Karpas-422 (cell line): ENCODE measurements at places on chromosomes 2 and 18. TPM values are rescaled to one million over a fixed set of nuclear protein-coding genes. Genes with fewer than 3 reads are reported as not detected.
A peak's percentile ranks its signal among the peaks of the same experiment; 100 is the strongest.

DNA sequence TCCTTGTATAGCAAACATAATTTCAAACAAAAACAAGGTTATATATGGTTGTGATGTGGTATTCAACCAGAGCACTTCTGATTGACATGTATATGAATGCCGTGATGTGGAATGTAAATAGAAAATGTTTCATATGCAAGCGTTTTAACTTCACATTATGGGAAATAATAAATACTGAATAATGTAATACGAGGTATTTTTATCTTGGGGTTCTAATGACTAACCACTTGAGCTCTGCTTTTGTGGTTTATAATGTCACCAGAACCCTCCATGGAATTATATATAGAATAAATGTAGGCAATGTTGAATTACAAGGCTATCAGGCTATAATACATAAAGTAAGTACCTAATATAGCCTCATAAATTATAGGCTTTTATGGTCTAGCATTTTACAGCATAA lies 72.4 kb downstream of the ZNF521 start:
- no peaks in the 10 kb centered on the region for H3K4me1 ChIP-seq
- H3K27me3 ChIP-seq = no peaks in the 10 kb centered on the region
- H3K36me3 ChIP-seq = no peaks in the 10 kb centered on the region

DNA sequence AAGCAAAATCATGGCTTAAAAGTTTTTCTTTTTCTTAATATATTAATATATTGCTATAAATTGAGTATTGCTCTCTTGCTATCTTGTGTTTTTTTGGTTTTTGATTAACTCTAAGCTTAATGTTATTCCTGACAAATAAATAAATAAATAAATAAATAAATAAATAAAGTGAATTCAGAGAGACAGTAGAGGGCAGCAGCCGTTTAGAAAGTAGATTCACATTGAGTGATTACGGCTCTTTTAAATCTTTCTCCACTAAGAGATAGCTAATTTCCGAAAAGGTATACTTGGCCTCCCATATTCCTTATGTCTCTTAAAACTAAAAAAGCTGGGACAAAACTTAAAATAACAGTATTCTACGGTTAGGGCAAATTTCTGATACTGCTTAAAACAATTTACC lies 34.3 kb downstream of the MSH2 start:
- H3K27ac ChIP-seq = peak overlapping the region; percentile 36
- no peaks in the 10 kb centered on the region for H3K4me1 ChIP-seq
- H3K27me3 ChIP-seq = no peaks in the 10 kb centered on the region
- H3K4me3 ChIP-seq = no peak overlapping the region
- DNase-seq = no peak
- H3K36me3 ChIP-seq = peaks cover 23% of the 10 kb centered on the region; the same call in 1 of the 2 replicates

MAP2 gene
- 0.97 and 1.5 TPM in 2 replicates for total RNA-seq

DNA sequence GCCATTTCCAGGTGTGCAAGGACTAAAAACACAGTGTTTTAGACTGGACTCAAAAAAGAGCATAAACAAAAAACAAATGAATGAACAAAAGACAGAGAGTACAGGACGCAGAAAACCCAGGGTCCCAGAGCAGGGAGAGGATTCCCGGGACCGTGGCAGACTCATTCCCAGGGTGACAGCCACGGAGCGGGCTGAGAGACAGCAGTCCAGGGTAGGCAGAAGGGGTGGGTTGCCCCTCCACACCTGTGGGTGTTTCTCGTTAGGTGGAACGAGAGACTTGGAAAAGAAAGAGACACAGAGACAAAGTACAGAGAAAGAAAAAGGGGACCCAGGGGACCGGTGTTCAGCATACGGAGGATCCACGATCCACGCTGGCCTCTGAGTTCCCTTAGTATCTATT lies 273.4 kb downstream of the EIPR1 start:
- H3K27me3 ChIP-seq = no peaks in the 10 kb centered on the region
- DNase-seq = no peak
- no peak overlapping the region for H3K4me3 ChIP-seq
- H3K27ac ChIP-seq = no peak overlapping the region
- H3K4me1 ChIP-seq = peaks cover 16% of the 10 kb centered on the region
- H3K36me3 ChIP-seq = no peaks in the 10 kb centered on the region

GRCh38 chr2:142786918-142787702 lies 90.4 kb upstream of the KYNU start:
- H3K36me3 ChIP-seq = no peaks in the 10 kb centered on the region
- no peak overlapping the region for H3K27ac ChIP-seq
- no peaks in the 10 kb centered on the region for H3K4me1 ChIP-seq
- no peaks in the 10 kb centered on the region for H3K27me3 ChIP-seq

DNA sequence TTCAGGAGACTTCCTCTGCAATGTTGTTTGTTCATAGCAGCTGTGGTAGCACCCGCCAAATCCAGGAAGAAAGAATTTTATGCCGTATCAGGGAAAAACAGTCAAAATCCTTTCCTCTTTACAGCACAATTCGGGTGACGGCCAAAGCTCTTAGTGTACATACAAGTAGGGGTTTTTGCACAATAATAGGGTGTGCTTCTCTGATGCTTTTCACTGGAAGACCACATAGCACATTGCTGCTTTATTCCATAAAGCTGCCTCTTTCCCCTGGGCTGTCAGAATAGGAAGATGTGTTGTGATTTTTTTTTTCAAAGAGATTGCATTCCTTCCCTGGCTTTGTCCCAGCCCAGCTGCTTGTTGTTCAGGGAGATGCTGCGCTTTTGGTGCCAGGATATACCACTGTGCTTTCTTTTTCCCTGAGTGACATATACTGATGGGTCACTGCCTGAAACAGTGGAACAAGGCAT lies 27.2 kb upstream of the LANCL1 start:
- no peak overlapping the region for H3K27ac ChIP-seq
- H3K4me1 ChIP-seq = 0 out of 2 replicates have a peak, but pooled peaks cover 5% of the 10 kb centered on the region
- H3K27me3 ChIP-seq = no peaks in the 10 kb centered on the region
- no peak overlapping the region for H3K4me3 ChIP-seq

DNA sequence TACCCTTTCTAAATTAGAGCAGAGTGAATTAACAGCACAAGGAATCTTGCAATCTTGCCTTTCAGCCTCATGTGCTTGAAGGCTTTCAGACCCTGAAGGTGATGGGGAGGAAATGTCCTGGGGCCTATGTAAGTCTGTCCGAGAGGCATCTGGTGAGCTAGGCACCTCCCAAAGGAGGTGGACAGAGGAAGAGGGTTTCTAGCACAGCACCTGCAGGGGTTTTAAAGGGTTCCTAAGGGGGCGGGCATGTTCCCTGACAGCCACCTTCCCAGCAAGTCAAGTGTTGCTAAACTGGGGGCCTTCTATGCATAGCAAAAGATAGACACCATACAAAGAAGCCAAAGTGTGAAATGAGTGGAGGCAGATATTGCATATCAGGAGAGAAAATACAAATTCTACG lies 88.5 kb downstream of the CDH2 start:
- no peak for DNase-seq
- H3K27ac ChIP-seq = no peak overlapping the region
- no peaks in the 10 kb centered on the region for H3K4me1 ChIP-seq
- H3K4me3 ChIP-seq = no peak overlapping the region
- H3K27me3 ChIP-seq = no peaks in the 10 kb centered on the region
- H3K36me3 ChIP-seq = no peaks in the 10 kb centered on the region

- DNase-seq = peak; percentile 83
- H3K4me3 ChIP-seq = no peak overlapping the region
- no peaks in the 10 kb centered on the region; the same call in 1 of the 2 replicates for H3K27me3 ChIP-seq
- H3K36me3 ChIP-seq = no peaks in the 10 kb centered on the region
- no peaks in the 10 kb centered on the region for H3K4me1 ChIP-seq
Observed at GRCh38 chr18:31977270-31977872, 34.4 kb upstream of the TRAPPC8 start.

DNA sequence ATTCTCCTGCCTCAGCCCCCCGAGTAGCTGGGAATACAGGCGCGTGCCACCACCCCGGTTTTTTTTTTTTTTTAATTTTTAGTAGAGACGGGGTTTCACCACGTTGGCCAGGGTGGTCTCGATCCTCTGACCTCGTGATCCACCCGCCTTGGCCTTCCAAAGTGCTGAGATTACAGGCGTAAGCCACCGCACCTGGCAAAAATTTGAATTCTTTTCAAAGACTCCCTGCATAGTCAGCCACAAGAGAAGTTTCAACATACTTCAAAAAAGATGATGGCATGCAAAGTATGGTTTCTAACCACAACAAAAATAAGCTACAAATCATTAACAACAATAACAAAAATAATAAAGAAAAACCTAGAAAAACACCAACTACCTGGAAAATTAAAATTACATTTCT lies 22.0 kb downstream of the HYCC2 start:
- no peak overlapping the region for H3K4me3 ChIP-seq
- no peak for DNase-seq
- peaks cover 26% of the 10 kb centered on the region for H3K36me3 ChIP-seq
- H3K4me1 ChIP-seq = no peaks in the 10 kb centered on the region
- no peak overlapping the region for H3K27ac ChIP-seq

GRCh38 chr18:44594799-44595467 lies 85.8 kb upstream of the SETBP1 start:
- no peak for DNase-seq
- H3K4me3 ChIP-seq = no peak overlapping the region
- no peaks in the 10 kb centered on the region for H3K36me3 ChIP-seq
- no peak overlapping the region for H3K27ac ChIP-seq
- no peaks in the 10 kb centered on the region for H3K4me1 ChIP-seq

- H3K4me1 ChIP-seq = no peaks in the 10 kb centered on the region
- no peaks in the 10 kb centered on the region for H3K27me3 ChIP-seq
- H3K36me3 ChIP-seq = no peaks in the 10 kb centered on the region
- no peak overlapping the region for H3K27ac ChIP-seq
Observed at GRCh38 chr2:11071211-11071610, 84.1 kb upstream of the SLC66A3 start.

- no peak overlapping the region for H3K27ac ChIP-seq
- no peaks in the 10 kb centered on the region for H3K4me1 ChIP-seq
- DNase-seq = no peak
- no peaks in the 10 kb centered on the region for H3K36me3 ChIP-seq
Observed at GRCh38 chr18:13319629-13320028, 101.1 kb downstream of the LDLRAD4 start.

DNA sequence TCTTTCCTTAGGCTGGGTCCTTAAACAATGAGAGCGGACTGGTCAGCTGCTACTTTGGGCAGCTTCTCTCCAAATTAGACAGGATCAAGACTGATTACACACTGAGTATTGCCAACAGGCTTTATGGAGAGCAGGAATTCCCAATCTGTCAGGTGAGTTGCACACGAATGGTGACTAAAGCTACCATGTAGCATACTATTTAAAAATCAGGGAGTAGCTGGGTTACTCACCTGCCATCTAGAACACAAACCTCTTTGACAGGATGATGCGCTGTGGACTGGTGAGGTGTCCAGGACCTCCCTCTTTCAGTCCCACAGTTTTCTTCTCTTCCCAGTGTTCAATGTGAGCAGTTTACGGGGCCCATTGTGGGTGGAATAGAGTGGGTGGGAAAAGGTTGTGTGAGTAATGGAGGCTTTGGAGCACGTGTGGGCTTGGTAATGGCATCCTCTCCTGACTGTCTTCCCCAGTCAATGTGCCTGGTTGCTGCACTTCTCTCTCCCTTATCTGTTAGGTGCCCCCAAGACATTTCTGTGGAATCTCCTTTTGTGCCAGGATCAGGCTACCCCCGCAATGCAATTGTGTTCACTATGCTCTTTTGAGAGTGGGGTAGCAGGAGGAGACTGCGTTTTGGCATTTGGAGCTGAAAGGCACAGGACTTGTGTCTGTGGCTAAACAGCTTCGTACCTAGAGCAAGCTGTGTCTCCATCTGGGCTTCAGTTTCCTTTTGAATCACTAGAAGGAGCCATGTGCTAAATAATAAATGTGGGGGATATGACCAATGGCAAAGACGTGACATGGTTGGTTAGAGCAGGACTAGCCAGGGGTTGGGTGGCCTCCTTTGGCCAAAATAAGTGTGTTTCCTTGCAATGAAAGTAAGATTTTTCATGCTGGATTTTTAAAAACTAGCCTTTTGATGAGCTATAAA lies 17.7 kb downstream of the SERPINB12 start:
- H3K27me3 ChIP-seq = no peaks in the 10 kb centered on the region
- H3K4me1 ChIP-seq = peaks cover 18% of the 10 kb centered on the region
- H3K36me3 ChIP-seq = no peaks in the 10 kb centered on the region
- no peak overlapping the region for H3K27ac ChIP-seq

TMEM198 gene
- 2.7 and 3.2 TPM in 2 replicates for total RNA-seq

ASTL gene
- not detected in 2 replicates for total RNA-seq

GRCh38 chr2:181646415-181646987 lies 10.4 kb downstream of the CERKL start:
- H3K27ac ChIP-seq = peak overlapping the region; percentile 89
- no peaks in the 10 kb centered on the region for H3K36me3 ChIP-seq
- no peaks in the 10 kb centered on the region for H3K27me3 ChIP-seq

DNA sequence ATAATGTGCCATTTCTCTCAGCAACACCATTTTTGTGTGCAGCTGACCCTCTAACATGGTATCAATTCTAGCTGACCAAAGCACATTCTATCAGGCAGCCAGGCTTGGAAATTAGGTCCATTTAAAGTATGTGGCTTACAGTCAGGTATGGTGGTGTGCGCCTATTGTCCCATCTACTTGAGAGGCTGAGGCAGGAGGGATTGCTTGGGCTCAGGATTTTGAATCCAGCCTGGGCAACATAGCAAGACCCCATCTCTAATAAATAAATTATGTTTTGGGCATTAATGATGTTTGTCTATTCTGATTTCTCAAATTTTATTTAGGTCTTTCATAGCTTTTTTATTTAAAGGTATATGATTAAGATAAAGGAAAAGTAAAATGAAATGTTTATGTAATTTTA lies 63.3 kb downstream of the DNAJC10 start:
- H3K27ac ChIP-seq = no peak overlapping the region
- no peaks in the 10 kb centered on the region for H3K27me3 ChIP-seq
- peaks cover 60% of the 10 kb centered on the region for H3K36me3 ChIP-seq
